AG04449 (cell line): ENCODE measurements at places on chromosomes 11 and 22.

- no peak for DNase-seq
Observed at GRCh38 chr11:69926376-69927050, 107.3 kb upstream of the FGF3 start.

DNA sequence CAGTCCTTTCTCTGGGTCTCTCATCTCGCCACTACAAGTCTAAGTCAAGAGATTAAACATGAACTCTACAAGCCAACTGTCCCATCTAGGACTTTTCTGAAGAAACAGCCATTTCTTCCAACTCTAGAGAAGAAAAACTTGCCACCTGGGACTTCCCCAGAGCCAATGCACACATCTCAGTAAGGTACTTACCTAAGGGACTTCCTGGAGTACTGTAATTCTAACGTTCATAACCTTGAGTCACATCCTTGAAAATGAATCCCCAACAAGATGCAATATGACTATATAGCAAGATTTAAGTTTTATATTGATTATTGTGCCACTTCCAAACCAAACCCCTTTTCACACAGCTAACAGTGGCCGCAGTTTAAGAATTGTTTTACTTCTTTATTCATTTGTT lies 11.9 kb upstream of the ISX start:
- no peak for DNase-seq

GRCh38 chr11:115087791-115088190 lies 409.5 kb downstream of the NXPE2 start:
- no peak for DNase-seq

DNA sequence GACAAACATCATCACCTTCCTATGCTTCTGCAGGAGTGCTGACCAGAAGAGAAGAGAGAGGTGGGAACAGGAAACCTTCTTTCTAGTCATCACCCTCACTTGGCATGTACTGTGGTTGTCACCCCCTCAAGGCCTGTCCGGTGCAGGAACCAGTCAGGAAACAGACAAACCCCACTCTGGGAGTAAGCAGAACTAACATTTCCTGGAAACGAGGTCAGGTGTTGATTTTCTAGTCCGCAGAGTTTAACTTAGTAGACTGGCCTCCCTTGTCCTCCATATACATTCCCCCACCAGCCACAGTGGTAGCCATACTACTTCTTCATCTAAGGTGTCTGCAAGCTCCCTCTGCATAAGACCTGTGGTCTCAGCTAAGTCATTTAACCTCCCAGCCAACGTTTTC lies 80.7 kb upstream of the NCAM1 start:
- no peak for DNase-seq

DNA sequence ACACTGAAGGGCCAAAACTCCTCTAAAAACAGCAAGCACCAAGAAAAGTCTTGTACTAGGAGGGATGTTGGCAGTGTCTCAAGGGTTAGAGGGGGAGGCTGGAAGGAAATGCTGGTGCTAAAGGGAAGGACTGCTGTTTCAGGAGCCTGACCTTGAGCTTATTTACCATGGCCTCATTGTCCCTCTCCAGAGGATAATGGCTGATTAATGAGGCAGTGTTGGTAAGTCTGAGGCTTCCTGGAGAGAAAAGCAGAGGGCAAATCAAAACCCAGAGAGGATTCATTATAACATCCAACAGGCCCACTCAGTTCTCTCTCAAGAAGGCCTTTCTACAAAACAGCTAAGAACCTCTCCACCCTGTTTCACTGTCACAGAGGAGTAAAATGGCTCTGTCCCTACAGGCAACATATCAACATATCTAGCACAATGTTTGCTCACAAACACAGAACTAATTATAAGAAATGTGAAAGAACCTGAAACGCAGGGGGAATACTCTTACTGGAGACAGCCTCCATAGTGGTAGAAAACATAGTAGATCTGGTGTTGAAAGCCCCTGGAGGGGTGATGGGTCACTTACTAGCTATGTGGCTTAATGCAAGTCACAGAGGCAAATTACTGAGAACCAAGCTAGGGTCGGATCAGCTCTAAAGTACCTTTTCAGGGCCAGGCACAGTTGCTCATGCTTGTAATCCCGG lies 31.4 kb downstream of the NUMA1 start:
- DNase-seq: no peak

GRCh38 chr22:19722982-19723231 lies 432 bp upstream of the GP1BB start:
- DNase-seq: no peak

DNA sequence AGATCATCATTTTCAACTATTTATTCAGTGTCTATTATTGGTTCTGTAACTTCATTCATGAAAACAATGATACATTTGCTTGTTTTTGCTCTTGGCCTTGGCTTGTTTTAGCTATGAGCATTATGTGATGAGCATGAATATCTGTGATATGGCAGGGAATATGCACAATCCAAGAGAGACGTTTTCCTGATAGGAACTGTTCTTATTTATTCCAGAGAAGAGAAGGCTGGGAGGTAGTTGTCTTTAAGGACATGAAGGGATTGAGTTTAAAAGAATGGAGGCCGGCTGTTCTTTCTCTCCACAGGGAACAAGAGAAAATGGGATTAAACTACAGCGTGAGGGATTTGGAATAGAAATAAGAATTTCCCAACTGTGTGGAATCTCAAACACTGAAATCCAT lies 30.3 kb downstream of the BLID start:
- no peak for DNase-seq

- DNase-seq: no peak
Observed at GRCh38 chr22:37973271-37974170, 10.8 kb downstream of the SOX10 start.

GRCh38 chr22:50252082-50253045 lies 1.3 kb upstream of the HDAC10 start:
- DNase-seq: no peak

DNA sequence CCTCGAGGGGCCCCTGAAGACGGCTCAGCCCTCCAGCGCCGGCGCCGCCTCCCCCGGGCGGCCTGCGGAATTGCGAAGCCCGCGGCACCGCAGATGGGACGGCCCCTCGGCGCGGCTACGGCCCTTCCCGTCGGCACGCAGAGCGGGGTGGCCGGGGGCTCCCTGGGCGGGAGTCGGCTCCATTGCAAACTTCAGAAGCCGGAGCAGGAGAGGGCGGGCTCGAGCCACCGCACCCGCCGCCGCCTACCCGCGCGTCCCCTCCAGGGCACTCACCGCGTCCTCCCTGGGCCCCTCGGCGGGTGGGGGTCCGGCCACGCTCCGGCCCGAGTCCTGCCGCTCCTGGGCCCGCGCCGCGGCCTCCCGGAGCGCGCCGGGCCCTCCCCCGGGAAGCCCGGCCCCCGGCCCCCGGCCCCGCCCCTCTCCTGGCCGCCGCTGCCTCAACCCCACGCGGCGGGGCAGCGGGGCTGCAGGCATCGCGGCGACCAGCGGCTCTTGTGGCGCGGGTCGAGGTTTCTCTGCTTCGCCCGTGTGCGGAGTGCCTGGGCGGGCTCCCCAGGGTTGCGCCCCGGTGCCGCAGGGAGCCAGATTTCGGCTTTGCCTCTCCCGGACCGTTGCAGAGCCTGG lies at the start of gene PACSIN3:
PACSIN3 (minus strand) TSS at position 359 of the 624 bp plus-strand sequence. CDS start 3,707 bp downstream, outside the sequence.
- no peak for DNase-seq

DNA sequence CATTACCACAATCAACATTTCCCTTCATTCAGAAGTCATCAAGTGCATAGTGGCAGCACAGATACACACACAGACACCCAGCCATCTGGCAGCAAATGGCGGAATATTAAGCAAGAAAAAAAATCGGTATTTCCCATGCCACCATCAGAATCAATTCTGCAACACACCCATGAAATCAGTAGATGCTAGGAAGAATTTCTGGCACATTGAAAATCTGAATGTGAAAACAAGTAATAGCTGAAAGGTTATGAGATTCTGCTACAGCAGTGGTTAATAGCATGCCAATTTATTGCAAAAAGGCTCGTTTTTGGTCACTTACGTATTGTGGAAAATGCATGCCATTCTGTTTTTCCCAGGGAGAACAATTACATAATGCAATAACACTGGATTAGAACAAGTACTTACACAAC lies 91.1 kb downstream of the PICALM start:
- no peak for DNase-seq
